ENCODE measurements at places on chromosomes 2 and 18.

GRCh38 chr2:72236445-72237067 is 88.9 kb upstream of the CYP26B1 start:
- peak; percentile 12 for DNase-seq

- DNase-seq: no peak
Measured at GRCh38 chr2:161708350-161708975, 84.2 kb downstream of the SLC4A10 start.

GRCh38 chr2:7026742-7027141 is 109.5 kb downstream of the RNF144A start:
- DNase-seq: no peak

GRCh38 chr18:10387399-10387798 is 67.0 kb upstream of the APCDD1 start:
- no peak for DNase-seq

DNA sequence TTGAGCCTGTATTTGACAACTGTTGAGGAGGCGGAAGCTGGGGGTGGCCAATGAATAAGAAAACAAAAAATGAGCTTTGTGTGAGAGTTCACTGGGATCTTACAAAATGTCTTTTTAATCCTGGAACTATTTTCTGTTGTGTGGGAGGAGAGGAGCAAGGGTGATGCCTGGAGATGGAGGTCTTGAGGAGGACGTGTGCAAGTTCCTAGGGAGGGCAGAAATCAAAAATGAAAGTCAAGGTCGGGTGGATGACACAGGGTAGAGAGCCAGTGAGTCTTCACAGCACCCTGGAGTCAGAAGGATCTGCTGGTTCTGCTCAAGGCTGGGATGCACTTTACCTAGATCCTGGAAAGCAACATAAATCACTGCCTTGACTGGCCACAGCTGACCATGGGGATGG is 180.3 kb upstream of the PKDCC start:
- DNase-seq: no peak

- no peak for DNase-seq
Measured at GRCh38 chr2:75237296-75237695, 38.0 kb upstream of the TACR1 start.

- DNase-seq: peak; percentile 62
Measured at GRCh38 chr2:54665436-54665856, 58.0 kb upstream of the EML6 start.

DNA sequence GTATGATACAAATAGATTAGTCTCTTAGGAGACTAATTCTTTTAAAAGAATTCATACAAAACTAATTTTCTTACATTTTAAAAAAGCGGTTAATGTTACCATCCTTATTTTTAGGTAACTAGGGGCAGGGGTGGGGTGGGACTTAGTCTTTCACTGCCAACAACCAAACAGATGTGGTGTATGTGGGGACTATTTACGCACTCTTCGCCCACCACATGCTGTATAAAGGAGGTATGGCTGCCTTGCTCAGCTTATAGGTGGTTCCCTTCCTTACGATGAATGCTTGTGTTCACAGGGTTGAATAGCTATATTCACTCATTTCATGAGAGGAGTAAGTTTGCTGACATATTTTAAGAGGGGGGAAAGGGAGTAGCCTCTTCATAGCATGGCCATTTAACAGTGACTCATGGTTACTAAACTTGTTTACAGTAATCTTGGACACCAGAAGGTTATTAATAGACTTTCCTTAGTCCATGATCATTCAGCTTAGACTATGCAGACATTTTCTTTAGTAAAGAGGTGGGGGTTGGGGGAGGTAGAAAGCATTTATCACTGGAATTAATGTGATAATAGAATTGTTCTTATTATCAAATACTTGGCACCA is 61.8 kb downstream of the CAB39 start:
- no peak for DNase-seq

GRCh38 chr2:163607630-163608029 is 128.2 kb downstream of the FIGN start:
- no peak for DNase-seq

DNA sequence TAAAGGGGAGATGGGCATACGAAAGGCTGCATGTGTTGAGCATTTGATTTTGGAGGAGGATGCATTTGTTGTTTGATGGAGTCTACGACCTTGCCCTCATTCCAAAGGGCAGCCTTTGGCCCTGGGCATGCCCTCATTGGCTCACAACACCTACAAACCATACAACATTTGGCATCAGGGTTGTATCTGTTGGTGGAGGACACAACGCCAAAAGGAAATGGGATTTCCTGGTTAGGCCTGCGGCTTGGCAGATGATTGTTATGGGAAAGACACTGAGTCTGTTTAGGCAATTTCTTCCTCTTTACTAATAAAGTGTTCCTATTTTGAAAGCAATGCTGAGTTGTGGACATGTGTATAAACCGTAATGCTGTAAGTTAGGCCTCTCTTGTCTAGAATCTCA is 246.9 kb downstream of the LDLRAD4 start:
- DNase-seq: no peak

GRCh38 chr18:22102953-22103646 is 66.3 kb upstream of the GATA6 start:
- DNase-seq: peak; percentile 4

GRCh38 chr2:184463102-184463865 is 135.0 kb upstream of the ZNF804A start:
- DNase-seq: no peak

DNA sequence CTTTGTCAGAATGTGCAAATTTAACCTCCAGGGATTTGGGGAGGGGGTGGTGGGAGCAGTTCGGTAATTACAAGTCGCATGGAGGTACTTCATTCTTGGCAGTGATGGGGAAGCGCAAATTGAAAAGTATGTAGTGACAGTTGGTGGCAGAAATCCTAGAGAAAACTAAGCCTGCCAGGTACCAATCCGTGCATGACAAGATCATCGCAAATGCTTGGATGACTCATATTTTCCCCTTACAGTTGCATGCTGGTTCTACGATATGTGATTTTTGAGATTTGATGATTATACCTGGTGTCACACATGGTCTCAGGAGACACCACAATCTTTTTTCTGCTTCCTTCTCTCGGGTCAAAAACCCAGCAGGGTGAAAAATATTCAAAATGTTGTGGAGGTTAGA is 479.7 kb upstream of the ID2 start:
- peak; percentile 36 for DNase-seq
